Left renal pelvis (tissue), 4 donors: ENCODE measurements at places on chromosomes 13 and 19. TPM values are rescaled to one million over a fixed set of nuclear protein-coding genes. Genes with fewer than 3 reads are reported as not detected.

GRCh38 chr19:36605101-36605876, at the start of gene ZNF382:
ZNF382 (plus strand) TSS chr19:36605313; CDS start chr19:36609915, 4,602 bp downstream.
- DNase-seq = peak; percentile 47

DNA sequence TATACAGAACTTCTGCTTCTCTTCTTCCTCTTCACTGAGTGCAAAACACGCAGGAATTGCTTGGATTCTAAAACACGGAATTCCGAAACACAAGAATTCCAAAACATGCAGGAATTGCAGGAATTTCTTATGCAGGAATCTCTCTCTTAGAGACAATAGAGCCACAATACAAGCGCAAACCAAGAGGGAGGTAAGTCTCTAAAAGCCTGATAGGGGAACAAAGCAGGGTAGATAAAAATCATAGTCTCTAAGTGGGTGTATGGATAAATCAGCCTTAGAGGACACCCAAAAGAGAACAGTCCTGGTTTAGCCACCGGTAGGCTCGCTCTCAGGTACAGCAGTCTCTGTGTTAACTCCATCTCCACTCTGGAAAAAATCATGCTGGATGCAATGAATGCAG, 112.9 kb downstream of the LHFPL6 start:
- DNase-seq = no peak

DNA sequence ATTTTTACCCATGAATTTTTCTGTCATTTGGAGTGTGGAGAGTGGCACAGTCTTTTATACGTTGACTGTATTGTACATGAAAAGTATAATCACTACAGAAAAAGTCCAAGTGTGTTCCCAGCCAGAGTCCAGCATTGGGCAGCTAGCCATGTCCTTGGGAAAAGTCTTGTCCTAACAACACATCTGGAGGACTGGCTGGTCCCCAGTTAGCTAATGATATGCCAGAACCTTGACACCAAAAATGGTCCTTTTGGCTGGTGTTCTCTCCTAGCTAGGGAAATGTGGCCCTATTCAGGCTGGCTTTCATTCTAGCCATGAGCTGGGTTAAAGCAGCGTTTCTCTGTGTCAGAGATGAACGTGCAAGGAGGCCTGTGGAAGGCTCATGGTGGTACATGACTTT, 98.9 kb downstream of the ESD start:
- DNase-seq = no peak

GRCh38 chr13:40082639-40083038, 427.2 kb downstream of the COG6 start:
- DNase-seq = no peak

DNA sequence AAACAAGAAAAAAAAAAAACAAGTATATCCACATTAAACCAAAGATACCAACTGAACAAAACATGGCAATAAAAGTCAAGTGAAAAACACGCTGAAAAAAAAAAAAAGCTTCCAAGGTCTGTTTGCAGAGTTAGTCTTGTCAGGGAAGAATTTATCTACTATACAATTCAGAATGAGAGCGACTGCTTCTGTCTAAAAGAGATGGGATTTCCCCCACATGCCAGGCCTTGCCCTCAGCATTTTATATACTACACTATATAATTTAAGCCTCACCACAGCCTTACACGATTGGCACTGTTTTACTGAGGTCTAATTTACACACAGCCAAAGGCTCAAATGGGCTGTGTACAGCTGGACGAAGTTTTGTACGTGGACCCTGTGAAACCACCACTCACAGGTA, 67.3 kb downstream of the FOXO1 start:
- no peak for DNase-seq

DNA sequence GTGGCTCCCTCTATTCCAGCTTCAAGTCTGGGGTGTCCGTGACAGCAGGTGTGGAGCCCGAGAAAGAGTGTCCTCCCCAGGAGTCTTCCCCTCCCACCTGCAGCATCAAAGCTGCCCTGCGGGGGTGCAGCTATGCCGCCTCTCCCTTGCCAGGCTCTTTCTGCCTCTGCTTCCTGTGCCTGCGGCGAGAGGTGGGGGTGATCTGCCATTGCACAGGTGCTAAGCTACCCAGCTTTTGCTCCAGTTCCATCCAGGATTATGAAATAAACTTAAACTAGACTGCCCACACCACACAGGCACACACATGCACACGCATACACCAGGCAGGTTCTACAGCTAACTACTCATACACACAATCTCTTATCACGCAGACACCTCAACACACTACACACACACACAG, 104.7 kb upstream of the CLDN10 start:
- DNase-seq = no peak

GRCh38 chr13:72960541-72960940, 98.3 kb upstream of the KLF5 start:
- peak; percentile 33 for DNase-seq

- DNase-seq = no peak
Observed at GRCh38 chr19:33488826-33489225, 32.8 kb downstream of the PEPD start.

DNA sequence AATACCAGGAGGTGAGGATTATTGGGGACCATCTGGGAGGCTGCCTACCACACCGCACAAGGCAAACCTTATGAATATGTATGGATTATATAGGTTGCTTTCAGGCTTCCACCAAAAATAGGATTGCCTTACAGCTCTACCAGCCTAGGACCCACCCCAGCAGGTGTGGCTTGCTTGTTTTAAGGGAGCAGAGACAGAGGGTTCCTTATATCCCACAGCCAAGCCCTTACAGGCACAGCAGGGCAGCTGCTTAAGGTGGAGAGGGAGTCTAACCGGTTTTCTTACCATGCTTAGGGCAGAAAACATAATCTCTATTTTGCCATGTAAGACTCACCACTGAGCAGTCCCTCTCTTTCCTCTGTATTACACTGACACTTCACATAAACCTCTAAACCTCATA, 16.1 kb upstream of the TTYH1 start:
- no peak for DNase-seq

GRCh38 chr13:106597186-106597585, 29.2 kb upstream of the ARGLU1 start:
- no peak for DNase-seq

GRCh38 chr13:110520431-110521295, 40.9 kb downstream of the RAB20 start:
- DNase-seq = no peak

- DNase-seq = no peak
Observed at GRCh38 chr13:101185606-101186005, 230.7 kb downstream of the NALCN start.

DNA sequence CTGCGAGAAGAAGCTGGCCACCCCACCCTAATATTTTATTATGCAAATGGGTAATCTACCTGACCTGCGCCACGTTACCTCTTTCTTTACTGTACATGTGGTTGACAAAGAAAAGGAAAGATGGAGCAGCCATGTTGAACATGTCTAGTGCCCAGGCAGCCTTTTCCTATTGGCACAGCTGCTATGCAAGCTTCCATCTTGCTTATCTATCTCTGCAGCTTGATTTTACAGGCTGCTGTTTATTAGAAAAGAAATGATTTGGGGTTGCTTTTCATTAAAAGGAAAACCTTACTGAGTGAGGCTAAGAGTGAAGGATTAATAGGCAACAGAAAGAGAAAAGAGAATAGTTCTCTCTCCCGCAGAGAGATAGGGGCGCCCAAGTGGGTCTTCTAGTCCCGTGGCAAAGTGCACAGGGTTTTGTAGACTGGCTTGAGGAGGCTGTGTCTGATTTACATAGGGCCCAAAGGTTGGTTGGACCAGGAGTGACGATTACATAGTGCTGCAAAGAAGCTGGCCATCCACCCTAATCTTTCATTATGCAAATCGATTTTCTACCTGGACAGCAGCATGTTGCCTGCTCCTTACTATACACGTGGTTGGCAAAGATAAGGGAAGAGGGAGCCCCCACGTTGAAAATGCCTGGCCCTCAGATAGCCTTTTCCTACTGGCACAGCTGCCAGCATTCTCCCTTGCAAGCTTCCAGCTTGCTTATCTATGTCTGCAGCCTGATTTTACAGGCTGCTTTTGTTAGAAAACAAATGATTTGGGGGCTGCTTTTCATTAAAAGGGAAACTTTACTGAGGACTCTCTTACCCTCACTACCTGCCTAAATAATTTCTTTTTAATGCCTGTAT, 28.3 kb downstream of the OR10H4 start:
- no peak for DNase-seq

- DNase-seq = no peak
Observed at GRCh38 chr13:39897636-39898035, 242.2 kb downstream of the COG6 start.

- DNase-seq = no peak
Observed at GRCh38 chr19:45499196-45500180, 1.2 kb downstream of the PPM1N start.

DNA sequence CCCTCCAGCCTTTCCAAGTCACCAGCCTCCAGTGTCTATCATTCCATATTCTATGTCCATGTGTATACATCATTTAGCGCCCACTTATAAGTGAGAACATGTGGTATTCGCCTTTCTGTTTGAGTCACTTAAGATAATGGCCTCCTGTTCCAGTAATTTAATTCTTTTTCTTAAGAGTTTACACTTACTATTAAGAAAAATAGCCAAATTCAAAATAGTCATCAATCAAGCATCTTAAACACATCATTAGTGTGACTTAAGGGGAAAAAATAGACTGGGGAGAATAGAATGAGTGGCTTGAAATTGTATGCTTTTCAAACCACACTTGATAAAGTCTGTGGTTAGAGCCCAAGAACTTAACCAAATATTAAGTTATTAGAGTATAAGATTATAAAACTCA, 248.0 kb downstream of the MAB21L1 start:
- no peak for DNase-seq

DNA sequence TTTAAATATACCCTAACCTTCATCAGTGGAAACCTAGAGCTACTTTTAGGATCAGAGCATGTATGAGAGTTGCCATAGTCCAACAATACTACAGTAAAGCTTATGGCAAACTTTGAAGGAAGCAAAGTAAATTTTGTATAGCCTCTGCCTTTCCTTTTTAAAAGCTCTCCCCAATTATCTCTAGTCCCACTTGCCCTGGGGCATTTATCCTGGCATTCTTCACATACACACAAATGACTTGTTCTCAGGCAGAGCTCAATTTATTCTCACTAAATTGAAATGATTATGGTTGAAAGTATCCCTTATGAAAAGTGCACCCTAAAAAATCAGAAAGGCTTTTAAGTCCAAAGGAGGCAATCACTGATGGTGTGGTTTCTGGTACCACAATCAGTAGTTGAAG, 94.1 kb upstream of the UFM1 start:
- DNase-seq = no peak

DNA sequence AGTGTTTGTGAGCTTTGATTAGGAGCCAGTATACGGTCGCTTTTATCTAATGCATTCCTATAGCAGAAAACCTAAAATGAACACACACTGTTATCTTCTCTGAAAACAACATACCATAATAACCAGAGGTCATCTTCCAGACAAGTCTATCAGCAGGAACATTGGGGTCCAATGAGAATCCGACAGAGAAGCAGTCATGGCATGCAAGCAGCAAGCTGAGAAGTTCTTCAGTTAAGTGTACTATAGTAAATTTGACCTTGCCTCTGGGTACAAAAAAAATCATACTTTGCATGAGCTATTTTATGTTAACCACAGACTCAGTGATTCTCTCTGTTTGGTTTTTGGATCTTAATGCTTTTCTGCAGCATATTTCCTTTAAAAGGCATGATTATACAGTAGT, 1505.1 kb downstream of the PCDH9 start:
- DNase-seq = no peak

DNA sequence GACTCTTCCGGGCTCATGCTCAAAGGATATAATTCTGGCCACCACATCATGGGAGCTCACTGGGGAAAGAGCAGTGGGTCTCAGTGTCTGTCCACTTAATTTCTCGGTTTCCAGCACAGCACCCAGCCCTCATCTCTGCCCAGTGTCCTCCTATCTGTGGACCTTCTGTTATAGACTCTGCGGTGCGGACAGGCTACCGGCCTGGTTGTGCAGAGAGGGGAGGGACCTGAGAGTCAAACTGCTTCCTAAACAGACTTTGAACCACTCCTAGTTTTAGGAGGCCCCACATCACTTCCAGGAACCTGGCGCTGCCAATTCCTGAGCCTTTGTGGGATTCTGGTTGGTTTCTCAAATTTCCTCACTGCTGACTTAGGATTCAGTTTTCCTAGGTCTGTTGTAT, 59.8 kb upstream of the MED4 start:
- no peak for DNase-seq

GRCh38 chr13:44470638-44471562, 97.3 kb downstream of the SERP2 start:
- peak; percentile 51 for DNase-seq

DNA sequence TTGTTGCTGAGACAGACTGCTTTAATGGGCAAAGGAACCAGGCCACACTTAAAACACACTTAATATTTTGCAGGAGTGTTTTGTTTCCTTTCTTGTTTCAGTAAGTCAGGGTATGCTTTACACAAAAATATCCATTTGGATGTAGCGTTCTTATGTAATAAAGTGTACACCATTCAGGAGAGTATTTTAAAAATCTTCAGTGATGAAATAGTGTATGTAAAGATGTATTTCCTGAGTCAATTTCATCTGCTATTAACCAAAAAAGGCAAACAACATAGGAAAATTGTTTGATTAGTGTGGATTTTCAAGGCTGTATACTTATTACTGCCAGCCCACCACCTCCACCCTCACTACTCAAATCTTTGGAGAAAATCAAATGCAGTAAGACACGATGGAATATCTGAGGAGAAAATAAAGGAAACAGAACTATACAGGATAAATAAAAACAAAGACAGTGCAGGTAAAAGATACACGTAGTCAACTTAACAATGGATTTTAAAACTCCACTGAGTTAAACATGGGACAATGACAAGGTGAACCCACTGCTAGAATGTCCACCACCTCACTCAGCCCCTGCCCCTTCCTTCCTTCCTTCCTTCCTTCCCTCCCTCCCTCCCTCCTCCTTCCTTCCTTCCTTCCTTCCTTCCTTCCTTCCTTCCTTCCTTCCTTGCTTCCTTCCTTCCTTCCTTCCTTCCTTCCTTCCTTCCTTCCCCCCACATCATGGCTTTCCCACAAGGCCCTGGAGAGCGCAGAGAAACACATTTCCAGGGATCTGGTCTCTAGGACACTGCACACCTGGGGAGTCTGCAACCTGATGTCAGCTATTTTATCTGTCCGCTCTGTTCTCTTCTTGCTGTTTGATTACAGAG, 360.3 kb downstream of the IRS2 start:
- no peak for DNase-seq

CD70 gene
- not detected for polyA plus RNA-seq

NLRP5 gene
- polyA plus RNA-seq = not detected

ZNF580 gene
- polyA plus RNA-seq = 39.3 TPM

TGFB1 gene
- 24.8 TPM for polyA plus RNA-seq

TNFSF9 gene
- 2.4 TPM for polyA plus RNA-seq

CYP2S1 gene
- polyA plus RNA-seq = 0.33 TPM

RNF225 gene
- polyA plus RNA-seq = not detected

LGALS4 gene
- polyA plus RNA-seq = 2.2 TPM
